Smooth muscle cell of the umbilical artery (primary cell): ENCODE measurements at places on chromosomes 6 and 20. TPM values are rescaled to one million over a fixed set of nuclear protein-coding genes. Genes with fewer than 3 reads are reported as not detected.

HRH3 gene
- total RNA-seq = not detected in 2 replicates

EPHA7 gene
- under 0.01 and 1.1 TPM in 2 replicates for total RNA-seq

MACROD2 gene
- 1.8 and 2.6 TPM in 2 replicates for total RNA-seq

WFDC5 gene
- total RNA-seq = not detected in 2 replicates

TRIM40 gene
- not detected in 2 replicates for total RNA-seq

AKAP7 gene
- total RNA-seq = 5.8 and 6.2 TPM in 2 replicates

PKIB gene
- 1.6 and 5.9 TPM in 2 replicates for total RNA-seq

ADAM33 gene
- 16.4 and 18.7 TPM in 2 replicates for total RNA-seq

DEFB110 gene
- not detected in 2 replicates for total RNA-seq

RAET1G gene
- total RNA-seq = 0.55 and 1.8 TPM in 2 replicates

ETV7 gene
- 0.28 TPM in 1 of 2 replicates, not detected in the other for total RNA-seq

ZNF391 gene
- 1.8 and 2.4 TPM in 2 replicates for total RNA-seq

TBC1D20 gene
- total RNA-seq = 45.7 and 45.8 TPM in 2 replicates

SNX3 gene
- total RNA-seq = 180 and 213 TPM in 2 replicates

SLC17A1 gene
- total RNA-seq = not detected in 2 replicates

RXRB gene
- total RNA-seq = 22.9 and 27.8 TPM in 2 replicates

FABP7 gene
- not detected in 2 replicates for total RNA-seq

ARMC12 gene
- 0.30 and 0.42 TPM in 2 replicates for total RNA-seq

PAX1 gene
- not detected in 2 replicates for total RNA-seq

OPRL1 gene
- 3.0 TPM in 2 replicates for total RNA-seq

DLL1 gene
- total RNA-seq = under 0.01 and 0.14 TPM in 2 replicates

EYA2 gene
- not detected in 2 replicates for total RNA-seq

HNF4A gene
- not detected in 2 replicates for total RNA-seq

EXOC2 gene
- total RNA-seq = 39.8 and 52.7 TPM in 2 replicates

GSTA2 gene
- total RNA-seq = not detected in 2 replicates

DNAAF9 gene
- total RNA-seq = 18.4 and 33.4 TPM in 2 replicates

KCNK5 gene
- total RNA-seq = not detected in 2 replicates

RAMACL gene
- 0.74 and 2.1 TPM in 2 replicates for total RNA-seq

CAP2 gene
- total RNA-seq = 27.6 and 30.5 TPM in 2 replicates

KCNQ5 gene
- total RNA-seq = 5.0 and 15.4 TPM in 2 replicates

PTCRA gene
- not detected in 2 replicates for total RNA-seq

C6orf15 gene
- total RNA-seq = not detected in 2 replicates

WFDC12 gene
- not detected in 2 replicates for total RNA-seq

OOEP gene
- total RNA-seq = not detected in 2 replicates

TP53INP2 gene
- total RNA-seq = 4.2 and 5.0 TPM in 2 replicates

MYCT1 gene
- total RNA-seq = 0.46 and 0.59 TPM in 2 replicates

SLC26A8 gene
- total RNA-seq = 0.05 TPM in 1 of 2 replicates, not detected in the other

SPATS1 gene
- not detected in 2 replicates for total RNA-seq

ARG1 gene
- not detected in 2 replicates for total RNA-seq

ISM1 gene
- total RNA-seq = 0.05 TPM in 1 of 2 replicates, not detected in the other

CAPN11 gene
- total RNA-seq = not detected in 2 replicates

ACTL10 gene
- 2.7 and 3.0 TPM in 2 replicates for total RNA-seq

MRPL2 gene
- total RNA-seq = 13.4 and 13.8 TPM in 2 replicates

OPRM1 gene
- not detected in 2 replicates for total RNA-seq

SIRPD gene
- total RNA-seq = not detected in 2 replicates

LTA gene
- total RNA-seq = not detected in 2 replicates

TCF21 gene
- total RNA-seq = 1.4 and 3.0 TPM in 2 replicates

ZNF311 gene
- total RNA-seq = 1.1 and 1.5 TPM in 2 replicates

GHRH gene
- total RNA-seq = not detected in 2 replicates

PACSIN1 gene
- not detected in 2 replicates for total RNA-seq

SMLR1 gene
- total RNA-seq = not detected in 2 replicates

DNMT3B gene
- 1.5 TPM in 2 replicates for total RNA-seq

TMEM170B gene
- 1.8 and 3.3 TPM in 2 replicates for total RNA-seq
